ENCODE measurements at places on chromosomes 6 and 20. TPM values are rescaled to one million over a fixed set of nuclear protein-coding genes. Genes with fewer than 3 reads are reported as not detected.

DNA sequence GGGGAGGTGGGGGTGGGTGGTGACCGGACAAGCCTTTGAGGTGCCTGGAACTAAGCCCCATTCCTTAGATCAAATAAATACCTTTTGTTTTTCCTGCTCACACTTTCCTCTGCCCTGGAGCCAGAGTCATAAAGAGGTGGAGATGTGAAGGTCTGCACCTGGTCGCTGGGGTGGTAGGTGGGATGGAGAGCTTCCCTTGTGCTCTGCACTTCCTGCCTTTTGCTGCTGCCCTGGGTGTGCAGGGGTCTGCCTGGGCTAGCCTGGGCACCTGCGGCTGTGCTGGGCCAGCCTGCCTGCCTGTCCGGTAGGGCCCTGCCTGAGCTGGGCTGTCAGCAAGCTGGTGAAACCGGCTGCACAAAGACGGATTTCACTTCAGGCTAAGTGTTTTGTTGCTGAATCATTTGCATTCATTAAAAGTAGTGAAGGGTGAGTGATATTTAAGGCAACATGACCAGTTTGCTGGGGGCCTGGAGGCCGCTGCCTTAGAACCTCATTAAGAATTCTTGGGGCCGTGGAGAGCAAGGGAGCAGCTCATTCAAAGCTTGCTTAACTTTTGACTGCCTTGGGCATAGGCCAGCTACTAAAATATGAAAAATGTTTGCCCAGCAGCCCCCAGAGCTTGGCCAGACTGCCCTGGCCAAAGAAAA, 20.5 kb downstream of the PTK7 start:
- DNase-seq: no peak

DNA sequence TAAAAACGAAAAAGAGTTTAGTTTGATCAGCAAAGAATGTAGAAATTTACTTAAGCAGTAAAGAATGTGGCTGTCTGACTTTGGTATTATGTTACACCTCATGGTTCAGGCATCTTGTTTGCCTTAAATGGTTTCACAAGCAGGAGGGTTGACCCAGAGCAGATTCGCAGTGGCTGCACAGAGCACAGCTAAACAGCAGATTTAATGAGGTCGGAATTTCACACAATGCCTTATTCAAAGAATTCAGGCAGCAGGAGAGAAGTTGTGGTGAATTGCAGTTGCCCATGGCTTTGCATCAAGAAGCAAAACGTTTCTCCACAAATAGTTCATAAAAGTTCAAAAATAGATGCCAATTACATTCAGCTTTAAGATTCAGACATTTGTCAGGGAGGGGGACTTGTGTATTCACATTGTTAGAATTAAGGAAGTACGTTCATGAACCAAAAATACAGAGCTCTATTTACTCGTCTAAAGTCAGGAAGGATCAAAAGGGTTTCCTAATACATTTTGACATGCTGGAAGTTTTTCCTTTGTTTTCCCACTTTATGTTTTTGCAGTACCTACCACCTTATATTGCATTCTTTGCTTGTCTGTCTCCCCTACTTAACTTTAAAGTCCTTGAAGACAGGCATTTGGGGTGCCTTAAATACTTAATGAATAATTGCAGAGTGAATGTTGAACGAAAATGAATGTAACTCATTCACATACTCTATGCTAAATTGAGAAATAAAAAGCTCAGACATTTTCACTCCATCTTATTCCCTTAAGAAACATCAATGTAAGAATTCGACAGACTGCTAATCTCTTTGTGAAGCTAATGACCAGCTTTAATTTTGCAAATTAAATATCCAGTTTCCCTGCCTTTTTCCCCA, 1163.6 kb upstream of the CITED2 start:
- DNase-seq: no peak

DNA sequence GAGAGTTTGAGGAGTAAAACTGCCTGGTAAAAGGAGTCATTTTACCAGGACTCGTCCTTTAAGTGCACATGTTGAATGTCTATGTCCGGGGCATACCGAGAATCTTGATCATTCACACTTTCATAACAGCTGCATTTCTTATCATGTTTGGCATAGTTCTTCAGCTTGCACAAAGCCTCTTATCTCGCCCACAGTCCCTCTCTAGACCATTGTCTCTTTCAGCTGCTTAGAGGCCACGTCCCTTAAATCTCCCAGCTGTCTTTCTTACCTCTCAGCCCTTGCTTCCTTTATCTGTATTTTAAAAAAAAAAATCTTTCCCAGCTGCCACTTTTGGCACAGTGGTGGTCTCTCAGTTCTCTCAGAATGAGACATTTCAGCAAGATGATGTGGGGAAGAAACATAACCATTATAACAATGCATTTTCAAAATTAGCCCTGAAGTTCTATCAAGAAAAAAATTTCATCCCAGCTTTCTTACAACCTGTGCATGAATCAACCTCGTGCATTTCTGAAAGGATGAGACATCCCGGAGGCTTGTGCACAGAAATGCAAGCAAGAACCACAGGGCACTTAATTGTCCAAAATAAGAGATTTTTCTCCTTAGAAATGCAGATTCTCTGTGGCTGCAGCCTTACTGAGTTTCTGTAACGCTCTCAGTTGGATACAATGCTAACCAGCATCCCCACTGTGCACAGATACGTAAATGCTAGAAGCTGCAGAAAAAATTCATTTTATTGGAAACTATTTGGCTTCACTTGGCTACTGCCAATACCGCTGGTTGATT, 24.2 kb downstream of the RBM24 start:
- DNase-seq: no peak

DNA sequence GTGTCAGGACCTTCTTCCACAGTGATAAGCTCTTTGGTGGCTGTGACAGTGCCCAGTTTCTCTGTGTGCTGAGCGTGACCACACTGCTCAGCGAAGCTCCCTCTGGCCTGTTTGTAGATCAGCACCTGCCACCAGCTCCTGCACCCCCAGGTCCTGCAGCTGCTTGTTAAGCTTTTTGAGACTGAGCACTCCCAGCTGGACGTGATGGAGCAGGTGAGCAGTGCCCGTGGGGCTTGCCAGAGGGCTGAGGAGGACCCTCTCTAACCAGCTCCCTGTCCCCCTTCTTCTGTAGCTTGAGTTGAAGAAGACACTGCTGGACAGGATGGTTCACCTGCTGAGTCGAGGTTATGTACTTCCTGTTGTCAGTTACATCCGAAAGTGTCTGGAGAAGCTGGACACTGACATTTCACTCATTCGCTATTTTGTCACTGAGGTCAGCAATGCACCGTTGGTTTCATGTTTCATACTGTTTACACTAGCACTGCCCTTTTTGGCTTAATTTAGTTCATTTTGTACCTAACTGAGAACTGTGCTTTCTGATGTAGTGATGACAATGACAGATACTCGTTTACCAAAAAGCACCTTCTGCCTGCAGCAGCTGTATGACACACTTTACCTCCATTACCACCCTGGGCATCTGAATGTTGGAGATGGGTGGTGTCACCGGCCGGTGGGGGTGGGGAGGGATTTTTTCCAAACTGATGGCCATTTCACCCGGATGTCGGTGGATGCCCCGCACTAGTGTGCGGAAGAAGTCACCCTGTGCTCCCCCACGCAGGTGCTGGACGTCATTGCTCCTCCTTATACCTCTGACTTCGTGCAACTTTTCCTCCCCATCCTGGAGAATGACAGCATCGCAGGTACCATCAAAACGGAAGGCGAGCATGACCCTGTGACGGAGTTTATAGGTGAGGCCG, 12.5 kb downstream of the NELFCD start:
- no peak for DNase-seq

STX11 gene
- total RNA-seq: under 0.01 TPM
